ENCODE measurements at places on chromosomes 13 and 19.

DNA sequence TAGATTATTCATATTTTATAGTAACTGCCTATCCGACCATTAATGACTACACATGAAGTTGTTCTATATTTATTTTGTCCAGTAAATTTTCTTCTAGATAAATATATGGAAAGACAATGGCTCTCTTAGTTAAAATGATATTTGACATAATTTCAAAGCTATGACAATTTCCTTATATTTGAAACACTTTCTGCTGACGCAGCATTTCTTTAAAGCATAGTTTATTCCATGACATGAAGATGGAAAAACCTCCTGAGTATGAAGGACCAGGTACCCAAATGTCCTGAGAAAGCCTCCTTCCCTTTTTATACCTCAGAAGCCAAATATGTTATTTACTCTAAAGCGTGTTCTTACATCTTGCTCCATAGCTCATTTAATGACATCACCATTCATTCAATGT is 831.6 kb downstream of the EFNB2 start:
- DNase-seq, result no peak

- DNase-seq, result no peak
Observed at GRCh38 chr19:55209693-55210472, 582 bp upstream of the PTPRH start.

- DNase-seq, result no peak
Observed at GRCh38 chr13:110306960-110307766, at the start of the genes COL4A1 and COL4A2. Gene COL4A1 (minus strand): TSS chr13:110307157. CDS start chr13:110307027, 130 bp downstream. Gene COL4A2 (plus strand): TSS chr13:110307284. CDS start chr13:110307904, 620 bp downstream.

GRCh38 chr19:648904-649801 is 9.5 kb downstream of the FGF22 start:
- DNase-seq, result no peak

DNA sequence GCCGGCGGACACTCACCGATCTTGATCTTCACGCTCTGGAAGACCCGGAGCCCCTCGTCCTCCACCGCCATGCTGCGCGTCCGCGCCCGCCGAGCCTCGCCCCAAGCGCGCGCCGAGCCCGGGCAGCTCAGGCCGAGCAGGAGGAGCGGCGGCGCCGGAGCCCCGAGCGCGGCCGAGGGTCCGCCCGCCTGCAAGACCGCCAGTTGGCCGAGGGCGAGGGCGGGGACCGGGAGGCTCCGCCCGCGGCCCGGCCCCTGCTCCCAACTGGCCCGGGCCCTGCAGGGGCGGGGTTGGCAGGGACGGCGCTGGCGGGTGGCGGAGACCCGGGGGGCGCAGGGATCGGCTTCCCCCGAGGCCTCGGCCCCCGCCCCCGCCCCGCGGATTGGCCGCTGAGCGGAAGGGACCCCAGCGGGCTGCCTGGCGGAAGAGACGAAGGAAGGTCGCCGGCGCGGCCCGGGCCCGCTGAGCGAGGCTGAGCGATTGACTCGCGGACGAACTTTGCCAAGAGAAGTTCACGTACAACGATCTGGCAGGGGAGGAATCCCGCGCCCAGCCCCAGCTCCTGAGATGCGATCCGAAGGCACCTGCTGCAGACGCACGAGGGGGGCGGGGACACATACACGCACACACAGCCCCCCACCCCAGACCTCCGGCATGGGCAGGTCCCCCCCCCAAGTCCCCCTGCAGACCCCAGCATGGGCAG is at the start of gene RASA3:
RASA3 (minus strand) TSS at position 205 of the 703 bp plus-strand sequence; CDS start at position 71, 134 bp downstream.
- DNase-seq, result peak; percentile 63

- no peak for DNase-seq
Observed at GRCh38 chr13:43555667-43556066, 231.1 kb downstream of the ENOX1 start.

DNA sequence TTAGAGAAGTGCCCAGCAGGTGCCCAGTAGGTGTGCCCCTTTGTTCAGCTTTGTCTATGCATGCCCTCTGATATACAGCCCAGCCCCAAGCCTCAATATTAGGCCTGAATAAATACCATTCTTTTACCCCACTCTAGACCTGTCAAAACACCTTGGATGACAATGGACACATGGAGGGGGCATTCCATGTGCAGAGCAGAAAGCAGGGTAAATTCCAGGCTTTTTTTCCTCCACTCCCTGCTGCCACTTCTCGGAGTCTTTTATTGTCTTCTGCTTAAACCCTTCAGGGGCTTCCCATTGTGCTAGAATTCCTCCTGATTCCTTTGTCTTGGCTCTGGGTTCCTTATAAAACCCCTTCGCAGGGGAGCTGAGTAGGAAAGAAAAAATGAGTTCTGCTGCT is 5.8 kb upstream of the FRY start:
- no peak for DNase-seq

GRCh38 chr13:33453936-33454335 is 168.4 kb upstream of the STARD13 start:
- DNase-seq, result no peak

DNA sequence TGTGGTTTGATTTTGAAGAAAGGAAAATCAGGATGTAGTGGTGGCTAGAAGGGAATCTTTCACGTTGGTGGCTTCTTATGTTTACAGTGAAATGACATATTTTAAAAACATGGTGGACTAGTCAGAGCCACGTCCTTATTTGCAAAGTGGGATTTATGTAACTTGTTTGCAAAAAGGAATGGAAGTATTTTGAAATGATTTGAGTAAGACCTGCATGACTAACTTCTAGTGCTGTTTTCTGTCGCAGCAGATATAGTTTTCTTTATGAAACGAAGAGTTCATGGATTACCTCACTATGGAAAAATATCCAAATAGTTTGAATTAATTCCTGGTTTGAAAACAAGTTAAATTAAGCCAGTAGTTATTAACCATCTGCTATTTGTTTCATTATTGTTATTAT is 476.5 kb downstream of the MYO16 start:
- no peak for DNase-seq

DNA sequence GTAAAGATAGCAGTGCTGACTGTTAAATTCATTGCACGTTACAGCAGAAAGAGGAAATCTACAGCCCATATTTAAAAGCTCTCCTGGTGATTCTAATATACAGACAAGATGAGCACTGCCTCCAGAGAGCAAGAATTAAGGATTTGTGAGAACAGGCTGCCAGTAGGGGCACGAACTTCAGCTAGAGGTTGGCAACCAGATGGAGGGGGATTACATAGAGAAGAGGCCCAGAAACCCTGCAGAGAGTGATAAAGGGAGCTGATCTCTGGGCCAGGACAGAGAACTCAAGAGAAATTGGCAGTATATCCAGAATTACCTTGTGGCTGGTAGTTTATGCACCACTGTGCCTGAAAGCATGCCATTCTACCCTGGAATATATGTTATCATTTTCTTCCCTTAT is 144.8 kb downstream of the UFM1 start:
- no peak for DNase-seq
